ENCODE measurements at places on chromosomes 12 and 14.

GRCh38 chr12:107845226-107845979 is 70.9 kb downstream of the ASCL4 start:
- no peak for DNase-seq

- no peak for DNase-seq
These were observed 43.7 kb downstream of the MARK3 start for GRCh38 chr14:103428723-103429556.

DNA sequence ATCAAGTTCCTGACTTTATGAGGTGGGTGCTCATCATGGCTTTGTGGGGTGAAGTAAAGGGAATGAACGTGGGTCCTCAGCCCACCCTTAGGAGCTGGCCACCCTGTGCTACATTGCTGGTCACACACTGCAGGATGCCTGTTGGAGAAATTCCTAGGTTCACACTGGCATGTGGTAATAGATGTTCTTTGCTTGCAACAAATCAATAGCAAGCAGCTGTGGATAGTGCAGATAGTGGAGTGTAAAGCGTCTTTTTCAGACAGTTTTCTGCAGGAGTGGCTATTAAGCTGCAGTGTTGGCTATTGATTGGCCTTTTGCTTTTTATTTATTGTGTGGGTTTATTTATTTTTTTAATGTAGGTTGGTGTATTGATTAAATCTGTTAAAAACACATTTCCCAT is 822.7 kb downstream of the NRXN3 start:
- no peak for DNase-seq

DNA sequence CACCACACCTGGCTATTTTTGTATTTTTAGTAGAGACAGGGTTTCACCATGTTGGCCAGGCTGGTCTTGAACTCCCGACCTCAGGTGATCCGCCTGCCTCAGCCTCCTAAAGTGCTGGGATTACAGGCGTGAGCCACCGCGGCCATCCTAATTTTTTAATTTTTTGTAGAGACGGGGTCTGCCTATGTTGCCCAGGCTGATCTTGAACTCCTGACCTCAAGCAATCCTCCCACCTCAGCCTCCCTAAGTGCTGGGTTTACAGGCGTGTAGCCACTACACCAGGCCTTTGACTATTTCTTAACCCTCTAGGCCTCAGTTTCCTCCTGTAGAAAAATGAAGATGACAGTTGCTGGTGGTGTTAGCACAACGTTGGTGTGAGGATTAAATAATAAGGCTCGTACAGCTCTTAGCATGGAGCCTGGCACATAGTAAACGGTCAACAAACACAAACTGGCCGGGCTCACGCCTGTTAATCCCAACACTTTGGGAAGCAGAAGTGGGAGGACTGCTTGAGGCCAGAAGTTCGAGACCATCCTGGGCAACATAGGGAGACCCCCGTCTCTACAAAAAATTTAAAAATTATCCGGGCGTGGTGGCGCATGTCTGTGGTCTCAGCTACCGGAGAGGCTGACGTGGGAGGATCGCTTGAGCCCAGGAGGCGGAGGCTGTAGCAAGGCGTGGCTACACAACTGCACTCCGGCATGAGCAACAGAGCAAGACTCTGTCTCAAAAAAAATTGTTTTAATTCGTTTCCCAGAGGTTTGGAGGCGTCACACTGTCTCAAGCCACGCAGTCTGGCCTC is 979 bp downstream of the DDX54 start:
- DNase-seq: no peak

GRCh38 chr12:40142001-40142744 is 36.3 kb upstream of the SLC2A13 start:
- no peak for DNase-seq

- no peak for DNase-seq
These were observed 46.2 kb downstream of the KDM2B start for GRCh38 chr12:121534495-121535148.

- peak; percentile 3 for DNase-seq
These were observed 455.8 kb downstream of the PCNX1 start for GRCh38 chr14:71362920-71363584.

GRCh38 chr12:6097411-6097810 is 27.1 kb downstream of the VWF start:
- DNase-seq: no peak

GRCh38 chr12:92505254-92506231 is 197.2 kb upstream of the PLEKHG7 start:
- DNase-seq: peak; percentile 62

DNA sequence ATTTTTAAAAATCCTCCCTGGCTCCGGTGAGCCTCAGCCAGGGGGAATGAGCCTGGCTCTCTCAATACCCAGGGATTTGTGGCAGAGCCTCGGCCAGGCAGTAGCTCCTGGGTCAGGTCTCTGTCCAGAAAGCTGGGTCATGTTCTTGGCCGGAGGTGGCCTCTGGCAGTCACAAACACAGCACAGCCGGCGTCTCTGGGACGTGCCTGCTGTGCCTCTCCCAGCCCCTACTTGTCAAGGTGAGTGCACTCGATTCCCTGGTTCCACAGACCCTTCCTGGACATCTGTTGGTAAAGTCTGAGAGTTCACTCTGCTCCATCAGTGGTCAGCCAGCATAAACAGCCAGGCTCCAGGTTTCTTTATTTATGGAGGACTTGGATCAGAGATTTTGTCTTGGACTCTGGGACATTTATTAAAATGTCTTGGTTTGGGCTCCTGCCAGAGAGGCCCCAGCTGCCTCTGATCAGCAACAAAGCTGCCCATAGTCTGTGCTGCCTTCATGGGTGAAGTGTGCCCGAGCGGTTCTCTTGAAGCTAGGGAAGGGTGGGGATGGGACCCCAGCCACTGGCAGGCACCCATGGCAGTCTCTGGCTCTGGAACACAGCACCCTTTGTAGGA is 56.7 kb downstream of the DGLUCY start:
- no peak for DNase-seq

DNA sequence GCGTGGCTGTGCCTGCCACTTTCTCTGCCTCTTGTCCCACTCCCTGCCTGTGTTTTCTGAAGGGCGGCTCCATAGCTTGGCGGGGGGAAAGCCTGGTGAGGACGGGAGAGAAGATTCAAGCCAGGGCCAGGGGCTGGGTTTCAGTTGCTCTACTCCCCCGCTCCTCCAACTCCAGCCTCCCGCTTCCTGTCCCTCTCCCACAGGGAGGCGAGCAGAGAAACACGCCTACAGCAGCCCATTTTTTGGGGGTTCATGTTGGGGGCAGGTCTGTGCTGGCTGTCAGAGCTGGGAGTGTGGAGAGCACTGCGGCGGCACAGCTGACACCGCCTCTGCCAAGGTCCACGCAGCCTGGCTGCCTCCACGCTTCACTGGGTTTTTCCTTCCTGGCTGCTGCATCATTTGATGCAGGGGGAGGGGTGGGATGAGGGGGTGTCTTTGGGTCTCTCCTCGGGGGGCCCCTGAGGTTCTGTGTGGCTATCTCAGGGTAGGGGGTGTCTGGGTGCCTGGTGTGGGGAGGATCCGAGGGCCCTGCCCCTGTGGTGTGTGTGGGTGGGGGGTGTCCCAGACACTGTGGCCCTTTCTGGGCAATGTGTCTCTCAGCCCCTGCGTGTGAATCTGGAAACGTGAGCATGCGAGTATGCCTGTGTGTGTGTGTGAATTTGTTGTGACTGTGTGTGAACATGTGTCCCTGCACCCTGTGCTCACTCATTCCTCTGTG is 10.7 kb upstream of the KRT80 start:
- peak; percentile 39 for DNase-seq

All from HL-60 (cell line).